Epithelial cell of esophagus (primary cell): ENCODE measurements at places on chromosomes 4 and X.

GRCh38 chr4:54187148-54187547 is 41.9 kb upstream of the PDGFRA start:
- no peak for DNase-seq

DNA sequence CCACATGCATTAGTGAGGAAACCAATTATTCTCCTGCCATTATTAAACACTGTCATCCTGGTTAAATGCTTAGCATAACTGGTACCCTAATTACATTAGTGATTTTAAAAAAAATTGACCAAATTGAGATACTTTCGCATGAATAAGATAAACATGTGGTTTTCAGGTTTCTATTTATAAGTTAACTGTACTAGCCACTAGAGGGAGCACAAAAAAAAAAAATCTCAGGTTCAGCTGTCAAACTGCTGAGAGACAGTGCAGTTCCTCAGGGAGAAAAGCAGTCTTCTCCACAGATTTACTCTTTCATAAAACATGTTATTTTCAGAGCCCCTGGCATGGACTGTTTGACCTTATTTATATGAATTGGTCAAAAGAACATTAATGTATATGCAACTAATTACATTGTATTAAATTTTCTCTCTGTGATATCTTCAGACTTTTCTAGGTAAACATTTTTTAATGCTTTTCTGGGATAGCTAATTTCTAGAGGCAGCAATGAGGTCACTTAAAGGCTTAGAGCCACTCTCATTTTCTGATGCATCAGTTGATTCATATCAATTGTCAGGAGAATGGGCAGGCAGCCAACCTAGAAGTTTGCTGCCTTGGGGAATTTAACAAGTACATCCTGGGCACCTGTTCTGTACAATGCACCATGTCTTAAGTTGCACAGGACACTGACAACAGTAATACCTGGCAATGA is 167.5 kb downstream of the CDS1 start:
- peak; percentile 60 for DNase-seq

DNA sequence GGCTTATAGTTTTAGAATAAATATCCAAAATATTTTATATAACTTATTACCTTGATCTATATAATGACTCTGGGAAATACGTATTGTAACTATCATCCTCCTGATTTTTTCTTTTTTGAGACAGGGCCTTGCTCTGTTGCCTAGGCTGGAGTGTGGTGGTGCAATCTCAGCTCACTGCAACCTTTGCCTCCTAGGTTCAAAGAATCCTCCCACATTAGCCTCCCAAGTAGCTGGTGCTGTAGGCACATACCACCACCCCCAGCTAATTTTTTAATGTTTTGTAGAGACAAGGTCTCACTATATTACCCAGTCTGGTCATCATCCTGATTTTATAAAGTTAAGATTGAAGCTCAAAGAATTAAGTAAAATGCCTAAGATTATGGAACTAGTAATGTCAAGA is 193.6 kb downstream of the SLC4A4 start:
- no peak for DNase-seq

DNA sequence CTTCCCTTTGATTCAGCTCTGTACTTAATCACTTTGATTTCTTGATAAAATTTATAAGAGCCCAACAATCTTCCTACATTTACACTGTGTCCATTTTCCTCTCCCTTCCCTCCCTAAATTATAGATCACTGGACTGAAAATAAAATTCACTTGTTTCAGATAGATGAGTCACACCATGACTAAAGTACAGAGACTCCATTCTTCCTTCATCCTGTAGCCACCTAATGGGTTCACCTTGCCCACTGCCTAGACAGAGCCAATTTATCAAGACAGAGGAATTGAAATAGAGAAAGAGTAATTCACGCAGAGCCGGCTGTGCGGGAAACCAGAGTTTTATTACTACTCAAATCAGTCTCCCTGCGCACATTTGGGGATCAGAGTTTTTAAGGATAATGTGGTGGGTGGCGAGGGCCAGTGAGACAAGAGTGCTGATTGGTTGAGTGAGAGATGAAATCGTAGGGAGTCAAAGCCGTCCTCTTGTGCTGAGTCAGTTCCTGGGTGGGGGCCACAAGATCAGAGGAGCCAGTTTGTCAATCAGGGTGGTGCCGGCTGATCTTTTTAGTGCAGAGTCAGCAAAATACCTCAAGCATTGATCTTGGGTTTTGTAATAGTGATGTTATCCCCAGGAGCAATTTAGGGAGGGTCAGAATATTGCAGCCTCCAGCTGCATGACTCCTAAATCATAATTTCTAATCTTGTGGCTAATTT is 71.3 kb upstream of the MED14 start:
- no peak for DNase-seq

- DNase-seq: no peak
Measured at GRCh38 chrX:92270936-92271855, 492.0 kb downstream of the PCDH11X start.

GRCh38 chrX:54093571-54093970 is 49.3 kb upstream of the PHF8 start:
- no peak for DNase-seq

GRCh38 chrX:150546711-150547153 is 21.7 kb upstream of the MTM1 start:
- no peak for DNase-seq

DNA sequence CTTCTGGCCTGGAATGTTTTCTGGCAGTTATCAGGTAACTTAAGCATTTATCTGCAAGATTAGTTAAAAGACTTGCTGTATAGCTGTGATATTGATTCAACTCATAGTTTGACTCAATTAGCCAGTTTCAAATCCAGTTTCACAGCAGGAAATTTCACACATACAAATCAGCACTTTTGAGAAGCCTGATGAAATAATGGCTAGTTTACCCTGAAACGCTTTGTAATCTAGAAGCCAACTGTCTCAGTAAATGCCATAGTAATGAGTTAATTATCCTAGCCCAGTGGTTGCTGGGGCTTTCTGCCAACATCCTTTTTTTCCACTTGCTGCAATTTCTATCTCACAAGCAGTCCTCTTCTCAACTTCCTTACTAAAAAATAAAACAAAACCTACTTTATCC is 53.1 kb downstream of the ARHGEF38 start:
- DNase-seq: peak; percentile 69

GRCh38 chrX:30949554-30949953 is 60.5 kb upstream of the TAB3 start:
- DNase-seq: no peak

DNA sequence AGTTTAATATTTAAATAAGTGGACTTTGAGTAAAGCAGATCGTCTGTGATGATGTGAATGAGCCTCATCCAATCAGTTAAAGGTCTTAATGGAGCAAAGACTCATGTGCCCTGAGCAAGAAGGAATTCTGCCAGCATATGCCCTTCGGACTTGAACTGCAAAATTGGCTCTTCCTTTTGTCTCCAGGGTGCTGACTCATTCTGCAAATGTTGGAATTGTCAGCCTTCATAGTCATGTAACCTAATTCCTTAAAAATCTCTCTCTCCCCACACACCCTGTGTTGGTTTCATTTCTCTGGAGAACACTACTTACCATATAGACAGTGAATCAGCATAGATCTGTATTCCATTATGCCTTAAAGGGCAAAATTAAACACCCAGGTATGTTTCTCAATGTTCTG is 609.8 kb upstream of the GALNTL6 start:
- peak; percentile 40 for DNase-seq

DNA sequence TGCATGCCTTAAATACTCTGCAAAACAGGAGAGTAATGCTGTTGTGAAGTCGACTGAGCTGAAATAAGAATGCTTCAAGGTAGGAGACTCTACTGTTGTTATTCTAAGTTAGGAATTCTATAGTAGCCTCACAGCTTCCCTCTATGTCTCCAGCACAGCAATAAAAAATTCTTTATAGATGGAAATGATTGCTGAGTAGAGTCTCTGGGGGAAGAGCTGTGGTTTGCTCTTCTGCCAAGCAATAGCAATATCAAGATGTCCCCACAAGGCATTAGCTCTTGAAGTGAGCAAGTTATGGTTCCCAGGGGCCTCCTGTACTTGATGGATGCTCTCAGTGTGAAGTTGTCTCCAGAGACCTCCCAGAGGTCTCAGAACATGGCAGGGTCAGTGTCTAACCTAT is 880.6 kb upstream of the FRG1 start:
- DNase-seq: no peak

DNA sequence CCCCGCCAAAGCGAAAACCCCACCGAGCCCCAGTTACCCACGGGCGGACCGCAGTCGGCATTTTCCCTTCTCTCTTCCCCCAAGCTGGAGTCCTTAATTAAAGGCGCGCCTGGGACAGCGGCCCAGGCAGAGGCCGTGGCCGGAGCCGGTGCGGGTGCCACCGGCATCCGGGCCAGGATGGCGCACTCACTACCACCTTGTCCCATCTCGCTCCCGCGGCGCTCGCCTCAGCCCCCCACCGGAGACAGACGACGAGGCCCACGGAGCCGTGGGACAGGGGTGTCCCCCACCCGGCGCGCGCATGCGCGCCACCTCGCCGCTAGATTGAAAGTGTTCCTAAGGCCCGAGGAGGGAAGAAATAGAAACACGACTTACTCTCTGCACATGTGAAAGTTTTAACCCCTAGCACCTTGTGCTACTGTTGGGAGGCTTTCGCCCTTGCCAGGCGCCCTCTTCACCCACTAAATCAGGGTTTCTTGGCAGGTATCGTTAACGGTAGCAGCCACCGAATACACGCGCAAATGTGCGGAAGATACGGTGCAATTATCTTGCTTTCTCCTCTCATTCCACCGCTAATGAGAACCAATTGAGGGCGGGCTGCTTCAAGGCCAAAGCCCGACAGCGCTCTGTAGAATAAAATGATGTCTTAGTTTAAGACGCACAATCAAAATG is 64.3 kb upstream of the CCDC160 start:
- DNase-seq: no peak

- no peak for DNase-seq
Measured at GRCh38 chr4:5963611-5964010, 54.6 kb downstream of the C4orf50 start.

DNA sequence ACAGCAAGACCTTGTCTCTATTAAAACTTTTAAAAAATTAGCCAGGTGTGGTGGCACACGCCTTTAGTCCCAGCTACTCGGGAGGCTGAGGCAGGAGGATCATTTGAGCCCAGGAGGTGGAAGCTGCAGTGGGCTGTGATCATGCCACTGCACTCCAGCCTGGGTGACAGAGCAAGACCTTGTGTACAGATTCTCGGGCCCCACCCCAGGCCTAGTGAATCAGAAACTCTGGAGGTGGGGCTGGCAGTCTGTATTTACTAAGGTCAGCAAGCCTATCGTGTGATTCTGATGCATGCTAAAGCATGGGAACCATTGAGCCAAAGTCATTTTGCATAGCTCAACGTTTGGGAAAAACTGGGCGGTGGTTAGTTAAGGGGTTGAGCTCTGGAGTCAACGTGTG is 3.5 kb downstream of the S100G start:
- DNase-seq: peak; percentile 36

DNA sequence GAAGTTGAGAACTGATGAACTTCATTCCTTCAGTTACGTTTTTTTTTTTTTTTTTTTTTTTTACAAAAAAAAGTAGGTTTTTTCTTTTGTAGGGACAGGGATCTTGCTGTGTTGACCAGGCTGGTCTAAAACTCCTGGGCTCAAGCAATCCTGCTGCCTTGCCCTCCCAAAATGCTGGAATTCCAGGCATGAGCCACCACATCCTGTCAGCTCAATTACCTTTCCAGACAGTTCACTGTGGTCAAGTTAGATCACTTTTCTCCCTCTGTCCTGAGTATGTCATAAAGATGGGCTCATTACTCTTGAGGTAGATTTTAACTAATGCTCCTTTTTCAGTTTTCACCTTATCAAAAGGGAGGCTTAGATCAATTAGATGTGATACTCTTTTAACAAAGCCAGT is 10.8 kb upstream of the NR3C2 start:
- DNase-seq: no peak

GRCh38 chr4:25578432-25578831 is 77.2 kb upstream of the SLC34A2 start:
- DNase-seq: no peak

DNA sequence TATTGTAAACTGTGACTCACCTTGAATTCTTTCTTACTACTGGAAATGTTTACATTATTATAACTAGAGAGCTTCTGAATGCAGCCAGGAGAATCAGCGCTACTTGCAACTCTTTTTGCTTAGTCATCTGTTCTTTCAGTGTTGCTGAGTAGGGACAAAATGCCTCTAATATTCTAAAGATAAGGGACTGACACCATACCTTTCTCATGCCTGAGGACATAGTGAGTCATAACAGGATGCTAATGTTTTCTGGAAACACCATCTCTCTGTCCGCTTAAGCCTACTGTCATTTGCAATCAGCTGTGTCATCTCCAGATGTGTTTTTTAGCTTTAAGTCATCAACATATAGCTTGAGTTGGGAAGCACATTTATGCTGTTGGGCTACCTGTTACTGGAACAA is 108.3 kb downstream of the QRFPR start:
- peak; percentile 93 for DNase-seq

GRCh38 chr4:93066749-93067148 is 761.8 kb upstream of the ATOH1 start:
- peak; percentile 76 for DNase-seq

- peak; percentile 55 for DNase-seq
Measured at GRCh38 chr4:52552778-52553177, 106.3 kb downstream of the USP46 start.

DNA sequence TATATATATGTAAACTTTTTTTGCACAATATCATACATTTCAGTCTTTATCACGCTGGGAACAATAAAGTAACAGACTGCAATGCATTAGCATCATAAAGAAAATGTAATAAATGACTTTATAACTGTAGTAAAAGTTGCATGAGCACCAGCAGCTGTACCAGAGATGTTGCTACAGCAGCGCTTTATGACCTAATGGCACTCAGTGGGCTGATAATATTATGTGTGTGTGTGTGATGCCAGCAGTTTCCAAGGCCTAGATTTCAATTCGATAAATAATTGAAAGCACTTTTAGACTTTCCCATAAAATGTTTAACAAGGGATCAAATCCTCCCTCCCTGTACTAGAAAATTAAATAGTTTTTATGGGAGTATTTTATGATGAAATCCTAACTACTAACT is 367.6 kb upstream of the AGA start:
- DNase-seq: no peak
